ENCODE measurements at places on chromosomes 7 and 10.

DNA sequence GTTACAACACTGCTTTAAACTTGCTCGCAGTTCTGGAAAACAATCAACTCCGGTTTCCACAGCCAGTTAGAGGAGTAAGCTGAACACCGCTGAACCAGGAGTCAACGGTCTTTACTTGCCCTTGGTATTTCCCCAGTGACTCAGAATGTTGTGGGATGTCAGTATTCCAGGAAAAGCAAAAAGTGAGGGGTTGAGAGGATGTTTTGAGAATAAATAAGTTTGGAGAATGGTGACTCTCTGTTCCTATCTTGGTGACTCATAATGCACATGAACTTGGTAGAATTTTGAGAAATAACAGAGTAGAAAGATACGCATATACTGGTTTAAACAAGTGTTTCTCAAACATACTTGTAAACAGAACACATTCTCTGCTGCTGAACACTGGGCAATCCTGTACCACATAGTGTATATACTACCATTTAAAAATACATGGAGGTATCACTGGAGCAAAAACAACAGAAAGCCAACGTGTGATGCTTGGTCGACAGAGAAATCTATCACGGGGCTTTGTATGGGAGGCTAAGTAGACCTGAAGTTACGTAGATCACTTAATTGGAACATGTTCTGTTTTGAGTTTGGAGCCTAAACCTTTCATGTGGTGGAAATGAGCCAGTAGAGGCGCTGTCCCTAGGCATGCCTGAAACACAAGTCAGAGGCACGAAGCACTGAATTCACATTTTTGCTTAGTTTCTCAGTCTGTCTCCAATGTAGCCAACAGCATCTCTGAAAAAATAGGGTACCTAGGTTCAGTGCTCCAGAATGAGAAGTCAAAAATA is 534.3 kb downstream of the PARD3 start:
- no peak for DNase-seq

DNA sequence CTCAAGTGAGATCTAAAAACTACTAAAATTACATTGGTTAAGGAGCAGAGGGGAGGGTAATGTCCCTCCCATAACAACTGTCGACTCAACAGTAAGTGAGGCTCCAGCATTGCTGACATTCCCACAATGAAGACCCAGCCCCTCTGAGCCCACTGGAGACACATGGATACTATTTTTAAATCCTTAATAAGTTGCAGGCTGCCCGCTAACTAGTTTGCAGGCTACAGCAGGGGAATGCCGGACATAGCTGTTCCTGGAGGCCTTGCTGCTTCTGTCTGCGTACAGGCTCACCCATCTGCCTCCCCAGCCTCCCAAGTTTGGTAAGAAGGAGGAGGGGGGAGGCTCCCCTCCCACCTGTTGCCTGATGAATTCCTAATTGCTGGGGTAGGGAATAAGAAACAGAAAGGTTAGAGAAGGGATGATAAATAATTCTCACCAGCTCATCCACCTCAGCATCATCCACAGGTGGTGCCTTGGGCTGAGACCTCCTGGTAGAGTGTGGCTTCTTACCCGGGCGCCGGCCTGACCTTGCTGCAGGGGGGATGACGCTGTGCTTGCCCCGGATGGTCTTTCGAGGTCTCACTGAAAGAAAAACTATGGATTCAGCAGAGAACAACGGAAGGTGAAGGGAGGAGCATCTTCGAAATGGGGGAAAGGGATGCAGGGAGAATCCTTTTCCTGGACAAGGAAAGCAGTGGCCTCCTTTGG is 10.1 kb downstream of the FZD9 start:
- no peak for DNase-seq

- no peak for DNase-seq
These were observed 45.5 kb upstream of the ADARB2 start for GRCh38 chr10:1782841-1783240.

- no peak for DNase-seq
These were observed 163.8 kb downstream of the INHBA start for GRCh38 chr7:41538810-41539724.

DNA sequence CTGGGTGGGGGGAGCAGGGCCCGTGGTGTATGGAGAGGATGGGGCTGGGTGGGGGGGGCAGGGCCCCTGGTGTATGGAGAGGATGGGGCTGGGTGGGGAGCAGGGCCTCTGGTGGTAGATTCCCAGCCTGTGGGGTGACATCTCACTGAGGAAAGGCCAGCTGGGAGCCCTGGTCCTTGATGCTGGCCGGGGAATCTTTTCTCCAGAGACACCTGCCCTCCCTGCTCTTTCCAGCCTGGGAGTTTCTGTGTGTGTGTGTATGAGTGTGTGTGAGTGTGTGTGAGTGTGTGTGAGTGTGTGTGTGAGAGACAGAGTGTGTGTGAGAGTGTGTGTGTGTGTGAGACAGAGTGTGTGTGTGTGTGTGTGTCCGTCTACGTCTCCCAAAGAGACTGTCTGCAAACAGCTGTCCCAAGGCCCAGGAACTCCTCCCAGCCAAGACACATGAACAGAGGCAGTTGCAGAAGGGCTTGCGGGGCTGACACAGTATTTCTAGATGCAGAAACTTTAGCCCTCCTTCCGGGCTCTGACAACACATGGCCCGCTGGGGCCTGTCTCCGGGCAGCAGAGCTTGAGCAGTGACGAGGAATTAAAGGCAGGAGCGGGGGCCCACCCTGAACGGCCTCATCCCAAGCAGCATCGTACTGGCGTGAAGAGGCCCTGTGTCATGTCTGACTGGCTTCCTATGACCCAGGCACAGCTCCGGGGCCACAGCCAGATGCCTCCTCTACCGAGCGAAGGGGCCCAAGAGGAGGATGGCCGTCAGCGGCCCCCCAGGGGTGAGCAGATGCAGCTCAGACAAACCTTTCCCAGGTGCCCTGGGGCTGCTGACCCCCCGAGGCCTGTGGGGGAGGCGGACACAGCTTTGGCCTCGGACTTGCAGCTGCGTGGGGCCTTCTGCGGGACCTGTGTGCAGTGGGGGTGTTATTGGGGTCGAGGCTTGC is 24.3 kb downstream of the FAM20C start:
- no peak for DNase-seq

DNA sequence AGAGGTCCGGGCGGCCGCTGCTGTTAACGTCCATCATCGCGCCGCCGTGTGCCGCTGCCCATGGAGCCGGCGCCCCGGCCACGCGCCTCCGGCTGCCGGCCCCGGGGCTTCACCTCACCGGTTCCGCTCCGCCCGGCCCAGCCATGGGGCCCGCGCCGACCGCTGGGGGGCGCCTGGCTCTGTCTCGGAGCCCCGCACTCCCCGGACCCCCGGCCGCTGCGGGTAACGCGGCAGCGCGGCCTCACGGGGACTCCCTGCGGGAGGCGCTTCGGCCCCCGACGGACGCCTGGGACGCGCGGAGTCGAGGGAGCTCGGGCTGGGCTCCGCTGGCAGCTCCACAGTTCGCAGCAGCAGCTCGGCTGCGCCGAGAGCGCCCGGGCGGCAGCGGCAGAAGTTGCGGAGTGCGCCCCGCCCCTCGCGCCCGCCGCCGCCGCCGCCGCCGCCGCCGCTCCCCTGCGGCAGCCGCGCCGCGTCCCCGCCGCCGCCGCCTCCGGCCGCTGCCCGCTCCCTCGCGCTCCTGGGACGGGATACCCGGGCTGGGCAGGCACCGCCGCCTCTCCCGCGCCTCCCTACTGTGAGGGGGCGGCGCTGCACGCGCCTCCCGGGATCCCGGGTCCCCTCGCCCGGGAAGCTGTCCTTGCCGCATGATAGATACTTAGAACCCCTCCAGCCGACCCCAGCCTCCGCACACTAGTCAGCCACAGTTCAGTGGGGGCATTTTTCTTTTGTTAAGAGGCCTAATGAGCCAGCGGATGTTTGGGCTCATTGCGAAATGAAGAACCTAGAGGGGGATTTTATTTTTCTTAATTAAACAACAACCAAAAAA is at the start of gene HTR7:
TSS of gene HTR7 (minus strand) at position 405 of the 826 bp plus-strand sequence. CDS start at position 37, 368 bp downstream.
- DNase-seq, result no peak

- no peak for DNase-seq
These were observed 99.6 kb upstream of the SEMA3D start for GRCh38 chr7:85286446-85286845.

- no peak for DNase-seq
These were observed 546.4 kb upstream of the C7orf33 start for GRCh38 chr7:148044173-148044572.

DNA sequence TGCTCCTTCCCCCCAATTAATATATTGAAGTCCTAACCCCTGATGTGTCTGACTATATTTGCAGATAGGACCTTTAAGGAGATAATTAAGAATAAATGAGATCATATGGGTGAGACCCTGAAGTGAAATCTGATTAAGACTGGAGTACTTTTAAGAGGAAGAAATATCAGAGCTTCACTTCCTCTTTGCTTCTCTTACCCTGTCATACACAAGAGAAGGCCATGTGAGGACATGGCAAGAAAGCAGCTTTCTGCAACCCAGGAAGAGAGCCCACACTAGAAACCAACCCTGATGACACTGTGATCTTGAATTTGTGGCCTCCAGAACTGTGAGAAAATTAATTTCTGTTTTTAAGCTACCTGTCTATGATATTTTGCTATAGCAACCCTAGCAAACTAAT is 44.2 kb downstream of the JMJD1C start:
- no peak for DNase-seq

DNA sequence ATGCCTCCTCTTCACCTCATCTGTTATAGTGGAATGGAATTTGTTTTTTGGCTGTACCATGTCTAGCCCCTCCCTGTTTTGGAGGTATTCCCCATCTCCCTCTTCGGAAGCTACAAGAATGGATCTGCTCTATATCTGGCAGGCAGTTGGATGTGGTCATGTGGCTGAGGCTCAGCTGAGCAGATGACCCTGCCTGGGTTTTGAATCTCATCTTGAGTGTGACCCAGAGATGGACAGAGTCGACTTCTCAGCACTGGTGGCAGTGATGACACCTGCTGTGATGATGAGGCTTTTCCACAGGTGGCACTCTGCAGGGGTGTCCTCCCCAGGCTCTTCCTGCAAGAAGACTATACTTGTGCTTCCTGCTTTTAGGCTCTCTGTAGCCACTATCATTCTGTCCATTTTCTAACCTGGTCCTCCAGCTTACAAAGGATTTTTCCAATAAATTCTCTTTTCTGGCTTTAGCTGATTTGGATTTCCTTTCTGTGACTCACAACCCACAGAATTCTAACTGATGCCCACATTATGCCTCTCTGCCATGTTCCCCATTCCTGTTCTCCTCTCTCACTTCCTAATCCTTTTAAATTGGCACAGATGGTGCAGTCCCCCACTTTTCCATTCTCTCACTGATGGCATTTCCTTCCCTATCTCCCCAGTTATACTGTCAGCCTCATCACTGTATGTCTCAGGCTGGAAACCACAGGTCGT is 7.5 kb upstream of the ARHGAP22 start:
- DNase-seq, result no peak

GRCh38 chr7:125516194-125516593 is 586.6 kb upstream of the POT1 start:
- no peak for DNase-seq

GRCh38 chr7:13656330-13656729 is 333.1 kb downstream of the ETV1 start:
- DNase-seq, result no peak

- no peak for DNase-seq
These were observed 102.6 kb upstream of the AGR3 start for GRCh38 chr7:16984375-16984774.

- no peak for DNase-seq
These were observed 59.7 kb downstream of the AUTS2 start for GRCh38 chr7:69657985-69658384.

GRCh38 chr7:104758504-104758903 is 255.5 kb upstream of the KMT2E start:
- DNase-seq, result no peak

- no peak for DNase-seq
These were observed 795 bp downstream of the PRF1 start for GRCh38 chr10:70601746-70602145.

- no peak for DNase-seq
These were observed 1.5 kb downstream of the DNA2 start for GRCh38 chr10:68470300-68470699.

- no peak for DNase-seq
These were observed 183.0 kb downstream of the DNAJB6 start for GRCh38 chr7:157519798-157520244.

- DNase-seq, result no peak
These were observed 3.4 kb upstream of the SMARCD3 start for GRCh38 chr7:151251689-151252560.

DNA sequence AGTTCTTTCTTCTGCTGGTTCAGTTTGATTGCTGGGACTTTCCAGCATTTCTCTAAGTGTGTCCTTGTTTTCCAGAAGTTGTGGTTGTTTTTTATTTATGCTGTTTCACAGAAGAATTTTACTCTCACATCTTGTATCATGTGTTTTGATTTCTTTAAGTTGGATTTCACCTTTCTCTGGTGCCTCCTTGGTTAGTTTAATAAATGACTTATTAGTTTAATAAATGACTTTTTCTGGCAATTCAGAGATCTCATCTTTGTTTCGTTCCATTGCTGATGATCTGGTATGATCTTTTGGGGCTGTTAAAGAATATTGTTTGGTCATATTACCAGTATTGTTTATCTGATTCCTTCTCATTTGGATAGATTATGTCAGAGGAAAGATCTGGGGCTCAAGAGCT is 59.8 kb upstream of the CYP2C9 start:
- DNase-seq, result no peak

GRCh38 chr10:71045204-71045809 is 156.9 kb upstream of the PCBD1 start:
- DNase-seq, result no peak

DNA sequence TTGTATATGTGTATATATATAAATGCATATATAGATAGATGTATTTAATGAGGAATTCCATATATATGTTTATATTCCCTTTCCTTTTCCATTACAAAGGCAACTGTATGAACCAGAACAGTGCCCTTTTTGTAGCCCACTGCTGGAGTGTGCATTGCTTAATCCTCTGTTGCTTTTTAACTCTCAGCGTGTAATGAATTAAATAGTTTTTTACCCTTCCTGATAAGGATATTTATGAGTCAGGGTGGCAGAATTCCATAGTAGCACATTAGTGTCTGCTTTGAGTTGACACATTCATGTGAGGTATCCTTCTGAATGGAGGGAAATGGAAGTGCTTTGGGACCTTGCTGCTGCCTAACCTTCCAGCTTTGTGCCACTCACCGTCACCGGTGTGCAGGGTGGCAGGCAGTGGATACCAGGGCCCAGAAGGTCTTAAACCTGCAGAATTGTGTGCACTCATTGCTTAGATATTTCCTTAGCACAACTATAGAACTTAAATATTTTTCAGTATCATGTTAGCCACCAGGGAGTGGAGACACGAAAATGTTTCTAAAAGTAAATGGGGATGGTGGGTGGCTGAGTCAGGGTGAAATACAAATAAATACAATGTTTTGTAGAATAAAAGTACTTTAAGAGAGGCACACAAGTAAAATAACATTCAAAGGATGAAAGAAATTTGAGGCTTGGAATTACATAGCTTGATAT is 117.9 kb downstream of the SND1 start:
- DNase-seq, result no peak

DNA sequence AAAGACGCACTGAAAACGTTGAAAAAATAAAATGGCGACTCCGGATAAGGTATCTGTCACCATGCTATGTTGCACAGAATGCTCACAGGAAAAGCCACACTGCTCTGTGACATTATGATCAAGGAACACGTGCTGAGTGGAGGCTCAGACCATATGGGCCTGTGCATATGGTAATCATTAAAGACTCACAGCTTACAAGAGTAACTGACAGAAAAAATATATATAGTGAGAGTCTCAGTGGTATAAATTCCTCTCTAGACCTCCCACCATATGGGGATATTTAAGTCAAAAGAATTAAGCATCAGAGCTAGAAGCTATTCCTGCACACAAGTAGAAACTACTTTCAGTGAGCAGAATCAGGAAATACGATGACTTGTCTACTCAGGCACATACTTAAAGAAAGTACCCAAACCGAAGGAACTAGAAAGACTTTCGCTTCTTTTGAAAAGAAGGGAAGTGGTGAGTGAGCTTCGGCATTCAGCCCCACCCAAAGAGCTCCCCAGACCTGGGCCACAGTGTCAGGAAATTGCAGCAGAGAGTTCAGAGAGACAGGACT is 65.1 kb upstream of the MPP7 start:
- no peak for DNase-seq
